Activated B cell treated with CpG ODN at 0.5 μM for 24 hours (primary cell): ENCODE measurements at places on chromosomes 1 and 21. TPM values are rescaled to one million over a fixed set of nuclear protein-coding genes. Genes with fewer than 3 reads are reported as not detected.

The TTC22 gene
- 4.9 and 6.0 TPM in 2 replicates for total RNA-seq

DNA sequence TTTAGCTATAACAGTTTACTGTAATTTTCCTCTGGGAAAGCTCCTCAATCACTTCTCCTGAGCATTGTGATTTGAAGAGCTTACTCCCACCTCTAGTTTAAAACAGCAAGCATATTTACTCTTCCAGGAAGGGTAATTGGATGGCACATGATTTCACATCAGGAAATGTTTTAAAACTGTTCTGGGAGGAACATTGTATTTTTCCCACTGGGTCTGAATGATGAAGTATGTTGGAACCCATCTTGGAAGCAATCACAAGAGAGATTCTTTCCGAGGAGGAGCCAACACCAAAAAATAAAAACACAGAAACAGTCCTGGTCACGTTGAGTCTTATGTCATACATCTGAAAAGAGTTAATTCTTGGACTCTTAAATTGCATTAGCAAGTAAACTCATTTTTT lies 17.3 kb downstream of the MAP10 start:
- H3K4me3 ChIP-seq, result no peak overlapping the region
- no peaks in the 10 kb centered on the region for H3K36me3 ChIP-seq
- H3K4me1 ChIP-seq, result no peaks in the 10 kb centered on the region
- no peaks in the 10 kb centered on the region for H3K27me3 ChIP-seq
- H3K27ac ChIP-seq, result no peak overlapping the region

GRCh38 chr21:45460611-45461368 lies 55.8 kb downstream of the COL18A1 start:
- H3K36me3 ChIP-seq, result no peaks in the 10 kb centered on the region
- H3K4me3 ChIP-seq, result no peak overlapping the region
- no peak for DNase-seq
- peaks cover 17% of the 10 kb centered on the region for H3K27me3 ChIP-seq

The LCE1C gene
- not detected in 2 replicates for total RNA-seq

The AKR7A3 gene
- 0.61 and 0.80 TPM in 2 replicates for total RNA-seq

GRCh38 chr21:27805696-27806095 lies 838.8 kb upstream of the ADAMTS5 start:
- no peaks in the 10 kb centered on the region for H3K36me3 ChIP-seq
- no peaks in the 10 kb centered on the region for H3K4me1 ChIP-seq
- no peak overlapping the region for H3K27ac ChIP-seq
- H3K4me3 ChIP-seq, result no peak overlapping the region
- no peak for DNase-seq

The RGS16 gene
- total RNA-seq, result 2.6 TPM in 2 replicates

GRCh38 chr21:37375866-37376574 lies 9.4 kb downstream of the DYRK1A start:
- no peak overlapping the region for H3K27ac ChIP-seq
- no peaks in the 10 kb centered on the region for H3K27me3 ChIP-seq
- H3K36me3 ChIP-seq, result peaks cover 5% of the 10 kb centered on the region
- no peak overlapping the region for H3K4me3 ChIP-seq

The ELF3 gene
- total RNA-seq, result 4.8 and 6.2 TPM in 2 replicates

DNA sequence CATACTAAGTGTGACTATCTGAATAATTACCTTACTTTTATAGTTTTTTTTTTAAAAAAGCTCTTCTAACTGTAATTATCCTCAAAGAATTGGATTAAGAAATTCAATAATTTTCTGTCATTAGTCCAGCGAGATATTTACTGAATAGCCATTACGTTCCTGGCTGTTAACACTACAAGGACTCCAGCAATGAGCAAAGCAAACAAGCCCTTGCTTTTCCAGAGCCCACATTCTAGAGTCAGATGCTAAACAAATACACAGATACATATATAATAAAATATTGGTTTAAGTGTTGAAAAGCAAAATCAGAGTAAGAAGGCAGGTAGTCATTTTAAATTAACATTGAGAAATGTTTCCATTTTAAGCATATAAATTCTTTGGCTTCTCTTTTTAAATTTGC lies 118.4 kb downstream of the ATF6 start:
- H3K27me3 ChIP-seq, result no peaks in the 10 kb centered on the region
- H3K27ac ChIP-seq, result no peak overlapping the region
- no peaks in the 10 kb centered on the region for H3K4me1 ChIP-seq
- H3K36me3 ChIP-seq, result peaks cover 37% of the 10 kb centered on the region

The BATF3 gene
- 23.5 and 25.2 TPM in 2 replicates for total RNA-seq

DNA sequence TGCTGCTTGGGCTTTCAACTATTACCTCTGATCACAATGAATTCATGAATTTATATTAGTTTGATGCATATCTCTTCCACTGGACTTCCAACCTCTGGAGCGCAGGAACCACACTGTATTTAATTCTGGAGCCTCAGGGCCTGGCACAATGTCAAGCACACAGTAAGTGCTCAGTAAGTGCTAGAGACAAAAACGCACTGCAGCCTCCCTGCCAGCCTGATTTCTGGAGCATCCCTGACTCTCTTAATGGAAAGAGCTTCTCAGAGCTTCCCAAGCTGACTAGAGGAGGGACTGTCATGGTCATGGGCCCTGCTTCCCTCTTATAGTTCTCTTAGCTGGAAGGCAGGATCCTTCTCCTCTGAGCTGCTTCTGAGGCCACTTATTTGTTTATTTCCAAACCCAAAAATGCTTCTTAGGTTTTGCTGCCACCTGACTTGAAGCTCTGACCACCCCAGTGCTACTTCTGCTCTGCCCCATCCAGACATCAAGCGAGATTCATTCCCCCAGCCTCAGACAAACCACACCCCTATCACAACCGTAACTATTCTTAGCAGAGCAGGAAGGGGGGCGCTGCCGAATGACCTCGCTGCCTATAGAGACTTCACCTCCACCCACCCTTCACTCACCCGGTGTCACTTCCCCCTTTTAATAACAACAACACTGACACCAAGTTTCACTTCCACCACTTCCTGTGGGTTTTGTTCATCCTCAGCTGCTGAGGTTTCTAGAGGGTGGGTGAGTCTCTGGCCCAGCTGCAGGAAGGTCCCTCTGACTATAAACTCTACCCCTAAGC lies 33.6 kb downstream of the NUAK2 start:
- H3K27ac ChIP-seq, result peak overlapping the region; percentile 98
- peaks cover 1% of the 10 kb centered on the region for H3K36me3 ChIP-seq
- H3K4me1 ChIP-seq, result peaks cover 91% of the 10 kb centered on the region
- no peaks in the 10 kb centered on the region for H3K27me3 ChIP-seq

DNA sequence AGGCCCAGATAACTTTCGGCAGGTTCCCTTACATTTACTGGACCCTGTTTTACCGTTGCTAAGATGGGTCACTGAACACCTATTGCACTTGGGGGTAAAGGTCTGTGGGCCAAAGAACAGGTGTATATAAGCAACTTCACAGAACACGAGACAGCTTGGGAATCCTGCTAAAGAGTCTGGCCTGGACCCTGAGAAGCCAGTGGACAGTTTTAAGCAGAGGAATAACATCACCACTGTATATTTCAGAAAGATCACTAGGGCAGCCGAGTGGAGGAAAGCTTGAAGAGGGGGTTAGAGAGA lies 54.4 kb downstream of the LAMC2 start:
- no peak overlapping the region for H3K4me3 ChIP-seq
- no peaks in the 10 kb centered on the region for H3K36me3 ChIP-seq
- no peak for DNase-seq
- H3K27ac ChIP-seq, result no peak overlapping the region
- H3K27me3 ChIP-seq, result peaks cover 16% of the 10 kb centered on the region

The RNU1-3 gene
- 3,526 and 4,195 TPM in 2 replicates for total RNA-seq

The SELP gene
- total RNA-seq, result 0.27 and 0.60 TPM in 2 replicates

The MAP1LC3C gene
- total RNA-seq, result not detected in 2 replicates
